Stromal cell of bone marrow (primary cell): ENCODE measurements at places on chromosomes 7 and 10.

GRCh38 chr7:105935250-105935649, 27.8 kb upstream of the CDHR3 start:
- DNase-seq: no peak

DNA sequence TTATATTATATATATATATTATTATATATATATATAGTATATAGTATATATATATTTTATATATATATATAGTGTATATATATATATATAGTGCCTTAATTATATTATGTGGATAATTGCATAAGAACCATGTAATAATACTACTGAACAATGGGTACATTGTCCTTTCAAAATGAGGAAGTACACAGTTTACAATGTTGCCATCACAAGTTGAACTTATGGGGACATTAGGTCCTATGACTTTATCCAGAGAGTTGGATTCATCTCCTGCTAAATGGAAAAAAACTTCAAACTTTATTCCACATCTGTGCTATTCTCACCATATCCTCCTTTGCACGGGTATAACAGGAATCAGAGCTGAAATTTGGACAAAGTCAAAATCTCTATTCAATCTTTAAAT, 105.0 kb upstream of the AGR3 start:
- no peak for DNase-seq

DNA sequence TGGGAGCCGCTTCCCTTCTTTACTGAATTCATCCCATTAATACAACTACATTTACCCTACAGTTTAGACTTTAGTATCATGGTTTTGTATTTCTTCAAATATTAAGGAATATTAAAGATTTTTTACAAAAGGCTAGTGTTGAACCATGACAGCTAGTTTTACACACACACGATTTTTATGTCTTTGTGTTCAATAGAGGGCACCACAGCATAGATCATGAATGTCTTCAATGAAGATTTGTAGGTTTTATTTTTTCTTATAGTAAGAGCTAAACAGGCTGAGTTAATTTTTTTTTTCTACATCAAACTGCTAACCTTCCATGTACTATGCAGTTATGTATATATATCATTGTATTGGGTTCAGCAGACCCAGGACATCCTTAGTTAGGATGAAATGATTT, 76.9 kb downstream of the SNX10 start:
- DNase-seq: no peak

DNA sequence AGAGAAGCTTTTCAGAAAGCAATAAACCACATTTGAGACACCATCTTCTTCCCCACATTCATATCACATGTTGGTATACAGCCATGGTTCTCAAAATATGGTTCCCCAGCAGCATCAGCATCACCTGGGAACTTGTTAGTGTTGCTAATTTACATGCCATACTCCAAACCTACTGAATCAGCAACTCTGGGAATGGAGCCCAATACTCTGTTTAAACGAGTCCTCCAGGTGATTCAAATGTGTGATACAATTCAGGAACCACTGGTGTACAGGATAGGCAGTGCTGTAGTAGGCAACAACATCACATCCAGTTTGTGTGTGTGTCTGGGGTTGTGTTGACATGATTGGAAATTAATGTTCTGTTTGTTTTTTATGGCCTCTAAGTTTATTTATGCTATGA, 47.7 kb downstream of the ZNF277 start:
- no peak for DNase-seq

DNA sequence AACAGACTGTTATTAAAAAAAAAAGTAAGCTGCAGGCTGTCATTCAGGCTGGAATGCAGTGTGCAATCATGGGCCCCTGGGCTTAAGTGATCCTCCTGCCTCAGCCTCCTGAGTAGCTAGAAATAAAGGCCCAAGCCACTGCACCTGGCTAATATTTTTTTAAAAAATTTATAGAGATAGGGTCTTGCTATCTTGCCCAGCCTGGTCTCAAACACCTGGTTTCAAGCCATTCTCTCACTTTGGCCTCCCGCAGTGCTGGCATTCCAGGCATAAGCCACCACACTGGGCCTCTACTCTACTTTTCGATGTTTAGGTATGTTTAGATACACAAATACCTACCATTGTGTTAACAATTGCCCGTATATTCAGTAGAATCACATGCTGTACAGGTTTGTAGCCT, 270.4 kb upstream of the PRKCQ start:
- DNase-seq: no peak

GRCh38 chr7:1086588-1087464, 1.1 kb upstream of the GPER1 start:
- no peak for DNase-seq
